ENCODE measurements at places on chromosomes 5 and 9. TPM values are rescaled to one million over a fixed set of nuclear protein-coding genes. Genes with fewer than 3 reads are reported as not detected.
A peak's percentile ranks its signal among the peaks of the same experiment; 100 is the strongest.

DNA sequence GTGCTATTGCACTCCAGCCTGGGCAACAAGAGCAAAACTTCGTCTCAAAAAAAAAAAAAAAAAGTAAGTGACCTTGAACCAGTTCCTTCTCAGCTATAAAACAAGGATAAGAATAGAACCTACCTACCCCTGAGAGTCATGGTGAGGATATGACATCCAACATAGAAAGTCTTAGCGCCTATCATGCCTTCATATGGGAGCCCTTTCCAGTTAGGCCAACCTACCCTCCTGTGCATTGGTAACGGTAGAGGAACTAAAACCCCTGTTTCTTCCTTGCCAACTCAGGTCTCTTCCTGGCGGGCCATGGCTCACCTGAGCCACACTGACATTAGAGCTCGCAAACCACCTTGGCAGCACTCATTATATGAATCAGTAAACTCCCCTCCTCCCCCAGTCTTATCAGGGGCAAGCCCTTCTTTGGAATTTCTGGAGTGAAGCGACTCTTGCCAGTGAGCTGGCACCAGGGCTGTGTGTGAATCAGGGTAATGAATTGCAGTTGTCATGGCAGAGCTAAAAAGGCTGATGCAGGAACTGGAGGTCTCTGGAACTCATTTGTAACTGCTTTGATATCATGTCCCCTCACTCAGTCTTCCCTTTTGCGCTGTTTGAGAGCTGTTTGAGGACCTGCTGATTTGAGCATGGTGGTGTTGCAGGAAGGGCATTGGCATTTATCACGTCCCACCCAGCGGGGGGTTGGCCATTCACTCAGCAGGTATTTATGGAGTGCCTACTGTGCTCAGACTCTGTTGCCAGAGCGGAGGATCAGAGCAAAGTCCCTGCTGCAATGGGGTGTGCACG, 10.3 kb downstream of the WWC1 start:
- no peak for DNase-seq

DNA sequence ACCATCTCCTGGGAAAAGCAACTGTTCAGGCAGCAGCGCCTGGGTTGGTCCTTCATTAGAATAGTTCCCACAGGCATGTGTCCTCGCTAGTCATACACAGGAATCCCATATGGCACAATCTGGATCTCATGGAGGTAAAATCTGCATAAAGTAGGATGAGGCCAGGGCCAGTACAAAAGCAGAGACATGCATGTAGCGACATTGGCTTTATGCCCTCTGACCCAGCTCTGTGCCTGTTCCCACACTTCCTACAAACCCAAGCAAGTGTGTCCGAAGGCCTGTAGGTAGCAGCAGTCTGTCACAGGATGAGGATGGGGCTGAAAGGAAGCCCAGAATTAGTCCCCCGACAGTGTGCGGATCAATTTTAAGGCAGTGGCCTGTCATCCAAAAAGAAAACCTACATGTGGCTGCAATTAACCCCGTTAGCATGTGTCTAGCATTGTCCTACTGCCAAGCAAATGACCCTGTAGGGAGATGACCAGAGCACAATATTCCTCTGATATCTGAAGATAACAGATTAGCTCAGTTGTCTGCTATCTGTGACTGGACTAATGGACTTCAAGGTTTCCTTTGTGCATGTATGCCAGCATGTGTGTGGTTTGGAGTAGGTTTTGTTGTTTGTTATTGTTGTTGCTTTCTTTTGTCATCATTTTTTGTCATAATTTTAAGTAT, 178.8 kb downstream of the TMEM161B start:
- peak; percentile 76 for DNase-seq

DNA sequence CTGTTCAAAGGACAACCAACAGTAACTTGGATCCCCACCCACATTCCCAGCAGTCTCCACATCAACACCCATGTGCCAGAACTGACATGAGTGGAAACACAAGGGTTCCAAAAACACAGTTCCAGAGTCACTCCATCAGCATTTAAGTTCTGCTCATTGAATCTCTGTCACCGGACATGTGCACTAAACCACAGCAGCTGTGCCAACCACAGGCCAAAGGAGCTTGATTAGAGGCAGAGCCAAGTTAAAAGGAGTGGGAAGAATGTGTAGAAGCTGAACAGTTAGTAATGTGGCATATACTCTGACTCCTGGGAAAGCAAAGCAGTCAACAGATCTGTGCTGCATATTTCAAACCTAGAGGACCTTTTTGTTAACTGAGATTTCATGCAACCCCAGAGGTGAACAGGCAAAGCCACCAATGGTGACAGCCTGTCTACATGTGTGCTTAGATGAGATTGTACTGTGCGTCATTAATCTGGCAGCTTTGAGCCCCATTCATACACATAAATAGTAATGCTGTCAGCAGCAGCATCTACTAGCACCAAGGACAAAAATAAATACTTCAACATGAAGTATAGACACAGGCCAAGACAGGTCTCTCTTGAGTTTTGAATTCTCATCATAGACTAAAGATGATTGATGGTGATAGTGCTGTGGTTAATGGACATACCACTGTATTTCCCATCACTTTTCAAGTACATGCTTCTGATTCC, 16.4 kb upstream of the FST start:
- DNase-seq = no peak

GRCh38 chr9:126935630-126936029, 21.0 kb downstream of the RALGPS1 start:
- DNase-seq = no peak

GRCh38 chr5:179607160-179607931, 16.1 kb downstream of the HNRNPH1 start:
- peak; percentile 61 for DNase-seq

The PRUNE2 gene
- 34.8 TPM for polyA plus RNA-seq

The ENG gene
- 47.3 TPM for polyA plus RNA-seq

The CCL21 gene
- polyA plus RNA-seq = not detected

The SMIM33 gene
- polyA plus RNA-seq = not detected

The PCDHB12 gene
- polyA plus RNA-seq = 0.98 TPM

GRCh38 chr9:9924376-9924775, 688.4 kb downstream of the PTPRD start:
- no peak for DNase-seq

DNA sequence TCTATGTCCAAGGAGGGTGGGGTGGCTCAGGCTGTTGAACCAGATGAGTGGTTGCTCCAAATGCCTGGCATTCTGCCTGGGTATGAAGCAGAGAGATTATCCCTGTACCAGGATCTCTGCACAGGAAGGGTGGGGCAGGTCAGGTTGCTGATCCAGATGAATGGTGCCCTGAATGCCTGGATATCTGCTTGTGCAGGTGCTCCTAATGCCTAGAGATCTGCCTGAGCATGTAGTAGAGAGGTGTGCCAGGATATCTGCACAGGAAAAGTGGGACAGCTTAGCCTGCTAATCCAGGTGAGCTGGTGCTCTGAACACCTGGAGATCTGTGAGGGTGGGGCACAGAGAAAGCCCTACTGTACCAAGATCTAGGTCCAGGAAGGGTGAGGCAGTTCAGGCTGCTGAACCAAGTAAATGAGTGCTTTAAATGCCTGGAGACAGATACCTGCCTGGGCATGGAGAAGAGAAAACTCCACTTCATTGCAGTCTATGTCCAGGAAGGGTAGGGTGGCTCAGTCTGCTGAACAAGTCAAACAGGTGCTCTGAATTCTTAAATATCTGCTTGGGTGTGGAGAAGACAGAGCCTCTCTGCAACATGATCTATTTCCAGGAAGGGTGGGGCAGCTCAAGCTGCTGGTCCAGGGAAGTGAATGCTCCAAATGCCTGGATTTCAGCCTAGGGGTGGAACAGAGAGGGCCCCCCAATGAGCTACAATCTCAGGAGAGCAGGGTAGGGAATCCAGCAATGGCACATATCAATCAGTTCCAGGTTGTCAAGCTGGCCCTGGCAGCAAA, 189.4 kb upstream of the DMRTA1 start:
- no peak for DNase-seq

- DNase-seq = no peak
Observed at GRCh38 chr5:38472541-38472940, 83.9 kb downstream of the LIFR start.

The SHOC1 gene
- polyA plus RNA-seq = not detected

The FAXDC2 gene
- polyA plus RNA-seq = 42.4 TPM

DNA sequence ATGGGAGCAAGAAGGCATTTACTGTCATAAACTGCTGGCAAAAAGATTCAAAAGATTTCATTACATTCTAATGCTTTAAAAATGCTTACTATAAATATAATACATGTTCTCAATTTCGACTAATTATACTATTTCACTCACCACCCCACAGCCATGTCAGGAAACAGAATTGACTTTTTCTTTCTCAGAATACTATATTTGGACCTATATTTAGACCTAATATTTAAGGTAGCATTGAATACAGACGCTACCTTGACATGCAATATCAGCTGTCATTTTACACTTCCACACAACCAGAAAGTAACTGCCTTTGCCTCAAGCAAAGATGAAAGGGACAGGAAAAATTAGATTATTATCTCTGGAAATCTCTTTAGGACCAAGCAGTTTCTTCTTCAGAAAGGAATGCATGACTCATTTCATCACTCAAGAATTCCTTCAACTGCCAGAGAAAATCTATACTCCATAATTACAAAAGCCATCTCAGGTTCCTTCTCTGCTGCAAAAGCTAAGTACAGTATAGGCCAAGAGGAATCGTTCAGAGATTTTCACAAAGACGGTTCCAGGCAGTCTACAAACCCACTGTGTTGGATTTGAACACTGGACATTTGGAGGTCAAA, 11.8 kb upstream of the UBE2QL1 start:
- DNase-seq = no peak

DNA sequence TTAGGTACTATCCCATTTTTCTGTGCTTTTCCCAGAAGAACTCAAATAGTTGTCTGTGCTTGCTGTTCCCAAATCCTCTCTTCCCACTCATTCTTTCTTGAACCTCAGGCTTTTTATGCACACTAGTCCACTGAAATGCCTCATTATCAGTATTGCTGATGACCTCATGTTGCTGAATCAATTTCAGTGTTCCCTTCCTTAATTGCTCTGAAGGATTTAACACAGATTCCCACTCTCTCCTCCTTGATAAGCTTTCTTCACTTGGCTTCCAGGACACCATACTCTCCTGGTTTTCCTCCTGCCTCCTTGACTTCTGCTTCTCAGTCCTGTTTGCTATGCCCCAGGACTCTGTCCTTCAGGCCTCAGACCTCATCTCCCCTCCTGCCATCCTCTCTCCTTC, 298.5 kb downstream of the ARHGAP26 start:
- no peak for DNase-seq

DNA sequence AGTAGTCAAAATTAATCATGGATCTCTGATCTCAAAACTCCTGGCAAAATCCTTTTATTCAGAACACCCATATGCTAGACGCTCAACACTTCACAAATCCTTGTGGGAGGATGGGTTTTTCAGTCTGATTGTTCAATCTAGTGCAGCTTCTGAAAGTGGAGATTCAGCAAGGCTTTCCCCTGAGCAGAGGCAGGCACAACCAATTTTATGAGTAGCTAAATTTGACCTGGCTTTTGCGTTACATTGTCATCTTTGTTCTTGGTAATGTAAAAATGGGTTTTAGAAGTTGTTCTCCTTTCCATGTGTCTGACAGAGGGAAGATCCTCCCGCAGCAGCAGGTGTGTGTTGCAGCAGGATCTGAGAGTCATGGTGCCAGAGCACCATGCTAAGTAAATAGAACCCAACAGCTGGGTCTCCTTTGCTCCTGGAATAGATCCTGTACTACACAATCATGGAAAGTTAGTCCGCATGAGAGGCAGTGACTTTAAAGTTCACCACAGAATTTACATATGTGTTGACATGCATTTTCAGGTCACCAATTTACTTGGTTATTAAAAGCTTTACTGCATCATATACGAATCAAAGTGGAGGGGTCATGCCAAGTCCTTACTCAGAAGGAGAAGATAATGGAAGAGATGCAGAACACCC, 70.1 kb upstream of the MEF2C start:
- no peak for DNase-seq

The SPINK7 gene
- not detected for polyA plus RNA-seq

The HSD17B3 gene
- 0.31 TPM for polyA plus RNA-seq

GRCh38 chr9:135857843-135858242, 49.5 kb downstream of the CAMSAP1 start:
- no peak for DNase-seq

The TICAM2 gene
- polyA plus RNA-seq = not detected

DNA sequence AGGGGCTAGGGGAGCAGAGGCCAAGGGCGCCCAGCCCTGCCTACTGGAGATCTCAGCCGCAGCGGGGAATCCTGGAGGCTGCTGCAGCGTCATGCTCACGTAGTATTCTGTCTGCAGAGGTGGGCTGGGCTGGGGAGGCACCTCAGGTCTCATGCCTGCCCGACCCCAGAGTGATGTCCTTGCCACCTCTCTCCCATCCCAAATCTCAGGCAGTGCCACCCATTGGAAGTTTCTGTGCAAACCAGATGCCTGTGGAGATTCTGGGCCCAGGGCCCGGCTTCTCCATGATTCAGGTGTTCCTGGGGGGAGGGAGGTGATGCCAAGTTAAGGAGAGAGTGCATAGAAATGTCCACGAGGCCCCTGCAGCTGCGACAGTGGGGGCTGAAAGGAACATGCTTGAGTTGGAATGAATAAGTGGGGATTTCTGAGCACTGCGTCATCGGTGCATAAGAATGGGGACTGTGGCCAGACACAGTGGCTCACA, 72.0 kb downstream of the ANKRD33B start:
- no peak for DNase-seq

The ANKRD34B gene
- polyA plus RNA-seq = 0.20 TPM

DNA sequence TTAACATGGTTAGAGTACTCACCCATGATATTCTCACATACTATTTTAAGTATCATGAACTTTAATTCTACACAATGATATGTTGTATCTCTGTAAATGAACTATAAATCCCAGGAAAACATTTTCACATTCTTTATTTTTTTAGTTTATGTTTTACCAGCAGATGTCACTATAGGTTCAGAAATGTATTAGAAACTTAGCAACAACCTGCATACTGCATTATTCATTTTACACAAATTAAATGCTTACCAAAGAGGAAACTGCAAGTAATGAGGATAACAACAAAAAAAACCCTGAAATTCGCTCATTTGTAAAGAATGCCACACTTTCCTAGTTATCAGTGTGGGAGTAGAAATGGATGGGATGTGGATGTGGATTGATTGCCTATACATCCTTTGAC, 217.5 kb upstream of the OTULINL start:
- DNase-seq = peak; percentile 52

All from brain (organoid and tissue), 16 donors.